ENCODE measurements at places on chromosomes 7 and 10.

- DNase-seq = no peak
Measured at GRCh38 chr7:139124084-139124914, 14.8 kb upstream of the ZC3HAV1 start.

- no peak for DNase-seq
Measured at GRCh38 chr7:31100871-31101270, 48.8 kb downstream of the ADCYAP1R1 start.

DNA sequence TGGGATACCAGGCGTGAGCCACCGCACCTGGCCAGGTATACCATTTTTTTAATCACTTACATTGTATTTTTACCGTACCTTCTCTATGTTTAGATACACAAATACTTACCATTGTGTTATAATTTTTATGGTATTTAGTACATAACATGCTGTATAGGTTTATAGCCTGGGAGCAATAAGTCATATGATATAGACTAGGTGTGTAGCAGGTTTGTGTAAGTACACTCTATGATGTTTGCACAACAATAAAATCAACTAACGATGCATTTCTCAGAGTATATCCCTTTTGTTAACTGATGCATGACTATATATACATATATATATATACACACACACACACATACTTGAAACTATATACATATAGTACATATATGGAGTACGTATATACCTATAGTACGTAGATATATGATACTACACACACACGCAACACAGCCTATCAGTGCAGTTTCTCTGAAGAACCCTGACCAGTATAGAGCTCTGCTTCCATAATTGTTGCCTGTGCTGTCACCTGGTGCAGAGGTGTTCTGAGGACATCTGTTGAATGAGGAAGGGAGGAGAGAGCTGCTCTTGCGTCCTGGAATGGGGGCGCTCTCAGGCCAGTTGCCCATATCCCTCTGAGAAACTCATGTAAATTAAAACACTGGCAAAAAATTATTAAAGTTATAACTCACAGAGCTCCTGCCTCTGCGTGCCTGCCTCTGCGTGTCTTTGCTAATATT lies 315.3 kb downstream of the FGFR2 start:
- no peak for DNase-seq

DNA sequence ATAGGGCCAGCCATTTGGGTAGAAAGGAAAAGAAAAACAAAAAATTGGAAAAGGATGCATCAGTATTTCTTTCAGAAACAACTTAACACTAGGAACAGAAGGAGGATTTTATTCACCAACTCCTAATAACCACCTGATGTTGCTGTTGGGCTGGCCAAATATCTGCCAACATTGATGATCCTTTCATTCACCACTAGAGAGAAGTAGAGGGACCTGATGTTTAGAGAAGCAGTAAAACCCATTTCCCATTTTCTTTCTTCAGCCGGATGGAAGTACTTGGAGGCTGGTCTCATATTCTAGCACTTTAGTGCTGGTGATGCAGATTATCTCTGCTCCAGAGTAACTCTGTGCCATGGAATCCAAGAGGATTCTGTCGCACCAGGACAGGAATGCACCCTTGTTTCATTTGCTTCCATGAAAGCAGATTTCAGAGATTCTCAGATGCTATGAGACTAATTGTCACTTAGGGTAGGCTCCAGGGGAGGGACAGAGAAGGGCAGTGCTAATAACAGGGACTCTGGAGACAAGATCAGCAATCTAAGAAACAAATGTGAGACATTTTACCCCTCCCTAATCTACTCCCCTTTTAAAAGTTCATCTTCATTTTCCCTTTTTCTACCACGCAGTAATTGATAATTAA lies 3.1 kb downstream of the KLLN start:
- no peak for DNase-seq

GRCh38 chr10:55740110-55740509 lies 620.9 kb downstream of the ZWINT start:
- DNase-seq = no peak

DNA sequence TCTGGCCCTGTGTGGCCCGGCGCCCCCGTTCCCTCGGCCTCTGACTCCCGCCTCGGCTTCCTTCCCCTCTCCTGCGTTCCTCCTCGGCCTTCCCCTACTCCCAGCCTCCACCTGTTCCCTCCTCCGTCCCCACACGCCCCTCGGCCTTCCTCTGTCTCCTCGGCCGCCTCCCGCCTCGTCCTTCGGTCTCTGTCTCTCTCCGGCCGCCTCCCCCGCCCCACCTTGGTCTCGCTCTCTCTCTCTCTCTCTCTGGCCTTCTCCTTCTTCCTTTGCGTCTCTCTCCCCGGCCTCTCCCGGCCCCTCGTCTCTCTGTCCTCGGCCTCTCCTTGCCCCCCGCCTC lies 588 bp downstream of the GET4 start:
- DNase-seq = no peak

- no peak for DNase-seq
Measured at GRCh38 chr7:915291-916218, 38.9 kb downstream of the ADAP1 start.
